Stimulated activated CD8-positive, alpha-beta memory T cell treated with anti-CD3 and anti-CD28 coated beads, Interleukin-7, amount 100 ng/mL, for 1 hour (primary cell): ENCODE measurements at places on chromosomes 4 and X.

- no peak for DNase-seq
Measured at GRCh38 chrX:136767104-136767941, 13.4 kb downstream of the ARHGEF6 start.

- no peak for DNase-seq
Measured at GRCh38 chr4:1176398-1177273, 4.3 kb upstream of the SPON2 start.

DNA sequence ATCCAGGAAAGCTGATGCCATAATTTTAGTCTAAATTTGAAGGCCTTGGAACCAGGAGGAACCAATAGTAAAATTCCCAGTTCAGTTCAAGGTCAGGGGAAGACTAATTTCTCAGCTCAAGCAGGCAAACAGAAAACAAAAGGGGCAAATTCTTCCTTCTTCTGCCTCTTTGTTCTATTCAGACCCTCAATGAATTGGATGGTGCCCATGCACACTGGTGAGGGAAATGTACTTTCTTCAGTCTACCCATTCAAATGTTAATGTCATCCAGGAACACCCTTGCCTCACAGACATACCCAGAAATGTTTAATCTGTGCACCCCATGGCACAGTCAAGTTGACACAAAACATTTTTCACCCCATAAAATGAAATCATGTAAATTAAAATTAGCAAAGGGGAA is 1851.2 kb upstream of the ADGRL3 start:
- DNase-seq, result no peak

DNA sequence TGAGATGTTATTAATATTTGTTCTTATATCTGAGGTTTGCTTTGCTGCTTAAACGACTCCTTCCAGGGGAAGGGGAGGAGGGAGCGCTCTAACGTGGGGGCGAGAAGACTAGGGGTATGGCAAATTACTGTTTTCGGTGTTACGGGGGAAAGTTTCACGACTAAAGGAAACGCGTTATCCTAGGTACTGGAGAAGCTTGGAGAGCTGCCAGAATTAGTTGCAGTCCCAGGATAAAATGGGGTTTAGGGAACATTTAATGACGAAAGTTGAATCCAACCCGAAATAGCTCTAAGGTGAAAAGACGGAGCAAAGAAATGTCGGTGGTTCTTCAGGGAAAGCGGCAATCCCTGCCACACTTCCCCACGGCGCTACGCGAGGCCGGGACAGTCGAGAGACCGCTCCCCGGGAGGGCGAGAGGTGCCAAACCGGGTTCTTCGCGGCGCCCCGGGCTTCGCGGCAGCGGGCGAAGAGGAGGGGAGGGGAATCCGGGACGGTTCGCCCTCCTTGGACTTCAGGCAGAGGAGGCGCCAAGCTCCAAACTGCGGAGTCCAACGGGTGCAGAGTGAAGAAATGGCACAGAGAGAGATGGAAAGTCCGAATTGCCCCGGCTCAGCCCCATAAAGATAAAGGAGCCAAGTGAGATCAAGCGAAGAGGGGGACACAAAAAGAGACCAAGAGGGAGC is 724 bp downstream of the THOC2 start:
- DNase-seq, result no peak

DNA sequence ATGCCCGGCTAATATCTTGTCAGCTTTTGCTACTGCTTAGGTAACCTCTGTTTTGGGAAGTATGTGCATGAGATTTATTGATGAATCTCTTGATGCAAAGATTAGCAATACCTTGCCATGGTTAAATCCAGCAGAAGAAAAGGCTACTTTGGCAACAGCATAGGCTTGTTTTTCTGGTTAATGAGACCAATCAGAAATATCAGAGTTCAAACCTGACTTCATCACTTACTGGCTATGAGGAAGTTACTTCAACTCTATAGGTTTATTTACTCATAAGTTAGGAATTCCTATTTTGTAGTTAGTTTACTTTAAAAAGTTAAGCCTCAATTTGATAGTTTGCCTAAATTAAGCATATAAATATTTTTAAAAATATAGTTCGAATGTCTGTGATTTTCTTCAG is 93.1 kb downstream of the PDLIM5 start:
- no peak for DNase-seq

DNA sequence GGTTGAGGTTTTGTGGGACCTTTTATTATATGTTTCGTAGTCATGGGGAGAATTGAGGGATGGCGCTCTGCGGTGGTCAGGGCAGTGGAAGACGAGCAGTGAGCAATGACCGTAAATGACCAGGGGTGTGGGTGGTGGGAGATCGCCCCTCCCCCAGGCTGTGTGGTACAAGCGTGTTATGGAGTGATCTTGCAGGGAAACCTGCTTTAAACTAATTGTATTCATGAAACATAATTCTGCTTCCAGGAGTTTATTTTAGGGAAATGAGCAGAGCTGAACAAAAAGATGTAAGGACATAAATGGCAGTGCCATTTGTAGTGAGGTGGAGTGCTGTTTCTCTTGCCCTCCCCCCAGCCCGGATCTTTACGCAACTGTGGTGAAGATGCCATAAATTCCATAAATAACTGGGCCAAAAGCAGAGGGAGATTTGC is 20.2 kb downstream of the GYG2 start:
- DNase-seq, result no peak

- DNase-seq, result no peak
Measured at GRCh38 chr4:148814030-148814429, 371.8 kb upstream of the NR3C2 start.

GRCh38 chr4:71752383-71753042 is 31.4 kb downstream of the GC start:
- DNase-seq, result no peak

DNA sequence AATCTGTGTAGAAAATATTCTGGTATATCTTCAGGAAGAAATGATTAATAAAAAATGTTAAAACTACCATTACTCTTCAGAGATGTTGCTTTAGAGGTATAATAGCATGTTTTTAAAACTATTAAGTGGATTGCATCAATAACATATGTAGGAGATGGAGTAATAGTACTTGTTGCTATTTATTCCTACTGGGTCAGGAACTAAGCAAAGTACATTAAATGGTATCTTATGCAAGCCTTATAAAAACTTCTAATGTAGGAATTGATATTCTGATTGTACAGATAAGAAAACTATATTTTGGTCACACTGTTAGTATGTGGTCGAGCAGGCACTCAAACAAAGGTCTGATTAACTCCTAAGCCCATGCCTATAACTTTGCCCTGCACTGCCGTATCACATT is 31.4 kb upstream of the PDLIM5 start:
- DNase-seq, result no peak

GRCh38 chr4:96835991-96836390 is 996.1 kb downstream of the PDHA2 start:
- no peak for DNase-seq

GRCh38 chr4:39855909-39856512 is 121.7 kb downstream of the PDS5A start:
- DNase-seq, result no peak

- DNase-seq, result no peak
Measured at GRCh38 chrX:152989292-152989658, 4.6 kb downstream of the PNMA5 start.

- no peak for DNase-seq
Measured at GRCh38 chr4:26105337-26105736, 191.3 kb downstream of the SMIM20 start.

- DNase-seq, result no peak
Measured at GRCh38 chrX:39152106-39152649, 350.9 kb downstream of the MID1IP1 start.

DNA sequence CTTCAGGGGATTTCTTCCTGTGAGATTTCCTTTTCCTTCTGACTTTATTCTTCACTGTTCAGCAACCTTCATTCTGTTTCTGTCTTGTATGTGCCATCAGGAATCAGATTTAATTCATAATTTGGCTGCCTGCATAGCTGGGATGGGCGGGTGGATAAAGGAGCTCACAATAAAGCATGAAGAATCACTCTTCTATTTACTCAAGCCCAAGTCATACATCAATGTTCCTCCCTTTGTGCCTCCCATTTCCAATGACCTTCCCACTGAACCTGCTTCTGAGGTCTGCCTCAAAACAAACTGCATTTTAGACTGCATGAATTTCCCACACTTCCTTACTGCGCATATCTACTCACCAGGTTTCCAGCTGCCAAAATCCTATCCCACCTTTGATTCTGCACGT is 14.0 kb downstream of the PDGFC start:
- DNase-seq, result no peak

GRCh38 chrX:2521927-2522386 is 21.2 kb upstream of the DHRSX start:
- no peak for DNase-seq

GRCh38 chr4:173442223-173442932 is 43.5 kb upstream of the SCRG1 start:
- DNase-seq, result no peak

DNA sequence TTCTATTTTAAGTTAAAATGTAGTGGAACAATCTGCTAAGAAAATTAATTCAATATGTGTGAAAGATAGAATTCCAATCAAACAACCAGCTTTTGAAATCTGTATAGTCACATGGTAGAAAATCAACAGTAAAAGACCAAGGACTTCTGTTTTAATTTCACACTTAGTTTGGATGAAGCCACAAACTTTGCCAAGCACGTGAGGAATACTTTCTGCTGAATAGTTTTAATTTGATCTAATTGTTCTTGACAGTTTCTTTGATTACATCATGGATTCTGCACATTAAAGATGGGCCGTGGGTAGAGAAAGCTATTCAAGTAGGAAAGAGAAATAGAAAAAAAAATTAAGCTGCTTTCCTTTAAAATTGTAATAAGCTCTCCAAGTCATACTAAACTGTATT is 137.9 kb upstream of the FAM241A start:
- DNase-seq, result no peak

DNA sequence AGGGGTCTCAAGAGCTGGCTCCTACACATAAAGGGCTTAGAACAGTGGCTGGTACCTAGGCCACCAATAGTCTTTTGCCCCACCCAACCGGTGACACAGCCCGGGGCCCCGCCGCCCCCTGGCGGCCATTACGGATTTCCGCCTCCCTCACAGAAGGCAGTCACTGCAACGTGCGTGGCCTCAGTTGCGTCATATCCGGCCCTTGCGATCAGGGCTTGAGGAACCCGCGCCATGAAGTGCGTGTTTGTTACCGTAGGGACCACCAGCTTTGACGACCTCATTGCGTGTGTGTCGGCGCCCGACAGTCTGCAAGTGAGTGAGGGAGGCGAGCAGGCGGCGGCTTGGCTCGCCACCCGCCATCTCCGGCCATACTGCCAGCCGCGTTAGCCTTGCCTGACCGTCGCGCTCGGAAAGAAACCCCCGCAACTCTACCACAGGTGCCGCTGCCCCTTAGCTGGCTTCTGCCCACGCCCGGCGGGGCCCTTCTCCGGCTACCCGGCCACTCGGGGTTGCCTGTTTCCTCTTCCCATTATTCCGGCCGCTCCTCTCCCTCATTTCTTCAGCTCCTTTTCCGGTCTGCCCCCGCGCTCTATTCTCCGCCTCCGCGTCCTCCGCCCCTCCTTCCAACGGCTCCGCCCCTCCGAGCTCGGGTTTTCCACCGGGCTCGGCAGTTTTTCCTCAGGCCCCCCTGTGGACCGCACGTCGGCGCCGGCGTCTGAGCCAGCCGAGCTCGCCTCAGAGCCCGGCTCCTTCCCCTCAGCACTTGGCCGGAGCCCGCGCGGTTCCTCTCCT is at the start of gene ALG13:
TSS of gene ALG13 (plus strand) at position 183 of the 792 bp plus-strand sequence. CDS start at position 232, 49 bp downstream.
- DNase-seq, result peak; percentile 73

DNA sequence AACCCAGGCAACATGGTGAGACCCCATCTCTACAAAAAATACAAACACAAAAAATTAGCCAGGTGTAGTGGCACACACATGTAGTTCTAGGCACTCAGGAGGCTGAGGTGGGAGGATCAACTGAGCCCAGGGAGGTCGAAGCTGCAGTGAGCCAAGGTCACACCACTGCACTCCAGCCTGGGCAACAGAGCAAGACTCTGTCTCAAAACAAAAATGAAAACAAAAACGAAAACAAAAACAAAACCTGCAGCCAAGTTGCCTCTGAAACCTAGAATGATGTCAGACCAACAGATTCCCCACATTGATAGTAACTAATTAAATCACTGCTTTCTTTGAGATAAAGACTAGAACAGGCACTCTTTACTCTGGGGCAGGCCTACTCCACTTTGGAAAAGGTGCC is 104.5 kb downstream of the AMELX start:
- DNase-seq, result no peak

DNA sequence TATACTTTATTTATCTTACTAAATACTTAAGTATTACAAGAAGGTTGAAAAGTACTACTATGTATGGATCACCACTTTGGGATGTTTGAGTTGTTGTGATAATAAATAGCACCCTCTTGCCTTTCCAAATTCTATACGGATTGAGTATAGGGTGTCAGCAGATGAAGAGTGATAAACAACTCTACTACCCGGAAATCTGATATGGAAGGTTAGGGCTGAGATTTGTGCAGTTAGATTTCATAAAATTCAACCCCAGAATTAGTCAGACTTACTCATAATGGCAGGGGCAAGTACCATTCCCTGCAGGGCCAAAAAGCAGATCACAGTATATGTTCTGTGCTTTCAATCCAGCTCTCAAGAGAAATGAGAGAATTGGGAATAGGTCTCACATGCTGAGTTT is 1008.9 kb upstream of the PCDH7 start:
- no peak for DNase-seq

DNA sequence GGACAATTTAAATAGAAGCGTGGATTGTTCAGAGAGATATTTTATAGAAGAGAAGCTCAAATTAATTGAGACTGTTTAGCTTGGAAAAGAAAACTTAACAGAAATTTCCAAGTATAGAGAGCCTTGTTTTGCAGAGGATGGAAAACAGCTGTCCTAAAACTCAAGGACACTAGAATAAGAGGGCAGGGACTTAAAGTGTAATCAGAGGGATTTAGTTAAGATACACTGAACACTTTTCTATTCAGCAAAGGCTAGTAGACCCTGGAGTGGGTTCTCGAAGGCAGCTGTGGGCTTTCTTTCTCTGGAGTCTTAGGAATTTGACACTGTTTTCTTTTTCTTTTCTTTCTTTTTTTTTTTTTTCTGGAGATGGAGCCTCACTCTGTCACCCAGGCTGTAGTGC is 92.7 kb upstream of the ARX start:
- no peak for DNase-seq

DNA sequence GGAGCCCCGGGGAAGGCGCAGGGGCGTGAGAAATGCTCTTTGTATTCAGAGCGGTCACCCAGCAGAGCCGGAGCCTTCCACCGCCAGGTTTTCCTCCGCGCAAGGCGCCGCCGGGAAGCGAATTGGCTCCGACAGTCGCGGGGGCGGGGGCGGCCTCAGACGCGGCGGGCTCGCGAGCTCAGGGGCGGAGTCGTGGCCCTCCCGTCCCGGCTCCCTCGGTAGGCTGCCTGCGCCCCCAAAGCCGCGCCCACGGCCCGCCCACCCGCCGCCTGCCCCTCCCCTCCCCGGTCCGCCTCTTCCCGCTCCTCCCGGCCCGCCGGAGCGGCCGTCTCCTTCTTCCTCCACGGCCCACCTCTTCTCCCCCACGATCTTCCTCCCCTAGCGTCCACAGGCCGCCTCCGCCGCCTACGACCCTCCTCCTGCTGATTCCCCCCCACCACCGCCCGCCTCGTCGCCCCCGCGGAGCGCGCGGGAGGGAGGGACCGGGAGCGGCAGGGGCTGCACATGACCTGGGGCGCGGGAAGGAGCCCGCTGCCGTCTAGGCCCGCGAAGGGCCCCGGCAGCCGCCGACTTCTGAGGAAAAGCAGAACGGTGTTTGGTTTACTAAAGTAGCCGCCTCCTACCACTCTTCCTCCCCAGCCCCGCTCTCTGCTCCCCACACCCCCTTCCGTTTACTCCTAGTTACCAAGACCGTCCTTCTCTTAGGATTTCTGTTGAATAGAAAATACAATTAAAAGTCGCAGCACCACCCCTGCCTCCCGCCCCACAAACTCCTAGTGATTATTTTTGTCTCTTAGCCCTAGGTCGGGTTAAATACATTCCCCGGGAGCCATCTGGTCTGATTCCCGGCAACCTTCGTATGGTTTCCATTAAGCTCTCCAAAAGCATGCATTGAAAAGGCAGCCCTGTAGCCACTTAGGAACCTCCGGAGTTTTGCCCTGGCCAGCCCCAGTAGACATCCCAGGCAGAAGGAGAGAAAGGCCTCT is 53.2 kb downstream of the C4orf51 start:
- peak; percentile 71 for DNase-seq
